ENCODE measurements at places on chromosomes 12 and 14.

DNA sequence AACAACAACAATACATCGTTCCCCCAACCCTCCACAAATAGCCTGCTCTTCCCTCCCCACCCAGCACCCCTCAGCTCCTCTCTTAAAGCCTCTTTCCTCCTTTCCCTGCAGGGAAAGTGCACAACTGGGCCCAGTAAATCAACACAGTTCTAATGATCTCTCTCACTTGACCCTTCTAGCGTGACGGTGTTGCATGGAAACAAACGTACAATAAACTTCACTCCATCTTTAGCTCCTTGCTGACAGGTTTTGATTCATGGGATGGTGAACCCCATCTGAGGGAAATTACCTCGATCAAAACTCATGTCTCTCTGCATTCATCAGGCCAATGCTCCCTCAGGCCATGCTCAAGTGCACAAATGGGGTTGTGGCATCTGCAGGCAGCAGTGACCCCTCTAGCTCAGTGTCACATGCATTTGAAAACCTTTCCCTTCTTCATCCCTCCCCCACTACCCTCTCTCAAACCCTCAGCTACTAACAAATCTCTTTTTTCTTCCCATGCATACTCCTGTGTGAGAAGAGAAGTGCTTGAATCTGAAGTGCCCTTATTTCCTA, 22.9 kb downstream of the GDF11 start:
- no peak for DNase-seq

DNA sequence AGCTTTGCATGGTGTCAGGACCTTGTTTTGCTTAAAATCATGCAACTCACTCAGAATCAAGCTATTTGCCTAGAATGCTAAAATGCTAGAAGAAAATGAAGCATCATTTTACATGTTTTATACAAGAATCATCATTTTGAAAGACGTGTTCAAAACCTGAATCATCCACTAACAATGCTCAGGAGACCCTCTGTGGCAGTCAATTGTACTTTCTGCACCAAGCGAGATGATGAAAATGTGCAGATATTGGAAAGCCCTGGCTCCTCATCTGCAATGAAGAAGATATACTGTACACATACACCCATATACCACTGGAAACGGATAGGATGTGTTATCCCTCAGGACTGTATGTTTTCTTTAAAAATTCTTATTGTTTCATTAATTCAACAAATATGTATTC, 92.7 kb downstream of the DYRK2 start:
- DNase-seq = no peak

GRCh38 chr12:91091916-91092715, 19.2 kb downstream of the LUM start:
- no peak for DNase-seq

GRCh38 chr12:123830675-123831074, 68.6 kb downstream of the DNAH10 start:
- DNase-seq = no peak

DNA sequence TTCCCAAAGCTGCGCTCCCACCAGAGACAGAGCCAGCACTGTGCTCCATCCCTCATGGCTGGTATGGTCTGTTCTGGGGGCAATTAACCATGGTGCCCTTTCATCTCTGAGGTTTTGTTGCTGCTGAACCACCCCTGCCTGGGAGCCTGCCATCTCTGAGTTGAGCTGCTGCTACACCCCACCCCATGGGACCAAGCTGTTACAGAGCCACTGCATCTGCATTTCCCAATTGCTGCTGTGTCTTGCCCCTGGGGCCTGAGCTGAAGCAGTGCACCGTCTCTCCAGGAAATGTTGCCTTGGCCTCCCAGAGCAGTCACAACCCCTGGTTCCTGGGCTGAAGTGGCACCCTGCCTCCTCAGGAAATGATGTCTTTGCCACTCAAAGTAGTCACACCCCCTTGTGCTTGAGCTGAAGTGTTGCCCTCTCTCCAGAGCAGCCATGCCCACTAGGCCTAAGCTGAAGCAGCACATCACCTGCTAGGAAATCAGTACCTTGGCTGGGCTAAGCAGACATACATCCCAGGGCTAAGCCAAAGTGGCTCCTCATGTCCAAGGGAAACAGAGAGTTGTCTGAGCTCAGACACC, 140.3 kb downstream of the RERGL start:
- DNase-seq = no peak

- no peak for DNase-seq
These were observed 17.2 kb upstream of the ARF6 start for GRCh38 chr14:49875640-49876198.

- no peak for DNase-seq
These were observed 45.0 kb downstream of the PIK3C2G start for GRCh38 chr12:18306311-18306710.

- no peak for DNase-seq
These were observed 25.6 kb upstream of the C12orf71 start for GRCh38 chr12:27107986-27108385.

DNA sequence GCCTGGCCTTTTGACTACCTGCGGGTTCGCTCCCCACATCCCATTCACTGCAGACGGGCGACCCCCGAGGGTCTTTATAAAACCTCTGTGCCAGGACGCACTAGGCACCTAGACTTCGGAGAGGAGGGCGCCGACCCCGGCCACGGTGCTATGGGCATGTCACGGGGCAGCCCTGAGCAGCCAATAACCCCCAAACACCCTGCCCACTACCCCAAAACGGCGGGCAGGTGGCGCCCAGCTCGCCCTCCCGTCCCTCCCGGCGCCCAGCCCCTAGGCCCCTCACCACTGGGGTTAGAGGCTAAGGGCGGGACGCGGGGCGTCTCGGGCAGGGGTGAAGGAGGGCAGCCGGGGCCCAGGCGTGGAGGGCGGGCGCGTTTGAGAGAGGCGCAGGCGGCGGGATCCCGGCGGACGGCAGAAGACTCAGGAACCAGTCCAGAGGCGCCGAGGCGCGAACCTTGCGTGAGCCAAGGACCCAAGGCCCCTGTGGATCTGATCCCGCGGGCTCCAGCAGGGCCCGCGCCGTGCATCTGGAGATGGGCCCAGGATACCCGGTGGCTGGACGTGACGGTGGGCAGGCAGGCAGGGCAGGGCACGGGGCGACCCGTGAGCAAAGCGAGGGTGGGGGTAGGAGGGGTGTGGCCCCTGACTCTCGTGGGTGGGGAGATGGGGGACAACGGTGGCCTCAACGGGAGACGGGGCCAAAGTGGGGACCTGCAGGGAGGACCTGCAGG, 11.1 kb downstream of the KRT85 start:
- no peak for DNase-seq

- DNase-seq = no peak
These were observed 50.6 kb downstream of the SCAF11 start for GRCh38 chr12:45939759-45940158.

DNA sequence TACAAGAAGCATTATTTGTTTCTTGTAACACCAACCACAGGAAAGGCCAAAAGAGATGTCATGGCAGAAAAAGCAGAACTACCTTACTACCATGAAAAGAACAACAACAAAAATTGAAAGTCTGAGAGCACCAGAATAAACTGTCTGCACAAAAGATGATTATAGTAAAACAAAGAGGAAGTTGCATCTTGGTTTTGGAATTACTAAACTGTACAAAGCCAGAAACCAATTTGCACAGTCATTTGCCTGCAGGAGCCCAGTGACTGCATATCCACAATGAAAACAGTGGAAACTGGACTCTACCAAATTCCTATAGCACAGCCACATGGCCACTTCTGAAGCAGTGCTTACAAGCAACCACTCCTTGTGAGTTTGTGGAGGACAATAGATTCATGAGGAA, 276.2 kb downstream of the SSPN start:
- DNase-seq = no peak

DNA sequence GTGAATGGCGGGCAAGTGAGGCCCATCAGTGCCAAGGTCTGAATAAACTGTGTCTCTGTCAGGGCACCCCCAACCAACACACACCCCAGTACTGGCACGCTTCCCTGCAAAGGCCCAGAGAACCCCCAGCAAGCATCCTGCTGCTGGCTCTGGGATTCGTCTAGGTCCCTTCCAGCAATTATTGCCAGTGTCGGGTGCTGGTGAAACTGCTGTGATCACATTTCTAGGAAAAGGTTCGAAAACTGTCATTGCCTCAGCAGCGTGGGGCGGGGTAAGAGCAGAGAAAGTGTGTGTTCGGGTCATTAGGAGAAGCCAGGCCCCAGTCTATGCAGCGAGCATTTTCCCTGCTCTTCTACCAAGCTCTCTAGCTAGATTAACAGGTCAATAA, 2.5 kb downstream of the FAM222A start:
- DNase-seq = no peak

- no peak for DNase-seq
These were observed 751.7 kb downstream of the NRXN3 start for GRCh38 chr14:78921856-78922255.

GRCh38 chr12:5402009-5402935, 29.6 kb upstream of the NTF3 start:
- no peak for DNase-seq

- no peak for DNase-seq
These were observed 21.0 kb downstream of the ANKLE2 start for GRCh38 chr12:132740652-132741051.

DNA sequence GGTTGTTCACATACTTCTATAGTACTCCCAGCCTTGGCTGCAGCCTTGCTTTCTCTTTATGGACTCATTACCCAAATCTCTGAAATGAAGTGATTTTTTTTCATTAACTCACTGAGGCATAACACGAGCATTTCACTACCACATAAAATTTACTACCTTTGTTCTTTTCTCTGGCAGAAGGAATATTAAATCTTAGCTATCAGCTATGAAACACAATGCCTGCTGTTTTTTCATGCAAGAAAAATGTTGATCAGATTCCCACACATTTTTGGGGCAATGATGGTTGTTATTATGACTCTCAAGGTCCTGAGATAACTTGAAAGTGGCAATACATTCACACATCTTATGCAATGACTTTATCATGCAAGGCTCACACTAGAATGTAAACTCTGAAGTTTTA, 225.3 kb upstream of the ATP2B1 start:
- DNase-seq = no peak

DNA sequence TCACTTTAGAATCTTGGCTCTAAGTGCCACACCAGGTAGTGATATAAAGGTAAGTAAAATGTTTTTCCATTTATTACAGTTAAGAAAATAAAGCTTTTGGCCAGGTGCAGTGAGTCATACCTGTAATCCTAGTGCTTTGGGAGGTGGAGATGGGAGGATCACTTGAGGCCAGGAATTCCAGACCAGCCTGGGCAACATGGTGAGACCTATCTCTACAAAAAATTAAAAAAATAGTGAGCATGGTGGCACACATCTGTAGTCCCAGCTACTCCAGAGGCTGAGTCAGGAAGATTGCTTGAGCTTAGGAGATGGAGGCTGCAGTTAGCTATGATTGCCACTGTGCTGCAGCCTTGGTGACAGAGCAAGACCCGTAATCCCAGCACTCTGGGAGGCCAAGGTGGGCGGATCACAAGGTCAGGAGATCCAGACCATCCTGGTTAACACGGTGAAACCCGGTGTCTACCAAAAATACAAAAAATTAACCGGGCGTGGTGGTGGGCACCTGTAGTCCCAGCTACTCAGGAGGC, 5.0 kb downstream of the FANCM start:
- DNase-seq = no peak
